H1 (cell line): ENCODE measurements at places on chromosomes 5 and 9. TPM values are rescaled to one million over a fixed set of nuclear protein-coding genes. Genes with fewer than 3 reads are reported as not detected.

The ALDH7A1 gene
- 205 and 225 TPM in 2 replicates for total RNA-seq

DNA sequence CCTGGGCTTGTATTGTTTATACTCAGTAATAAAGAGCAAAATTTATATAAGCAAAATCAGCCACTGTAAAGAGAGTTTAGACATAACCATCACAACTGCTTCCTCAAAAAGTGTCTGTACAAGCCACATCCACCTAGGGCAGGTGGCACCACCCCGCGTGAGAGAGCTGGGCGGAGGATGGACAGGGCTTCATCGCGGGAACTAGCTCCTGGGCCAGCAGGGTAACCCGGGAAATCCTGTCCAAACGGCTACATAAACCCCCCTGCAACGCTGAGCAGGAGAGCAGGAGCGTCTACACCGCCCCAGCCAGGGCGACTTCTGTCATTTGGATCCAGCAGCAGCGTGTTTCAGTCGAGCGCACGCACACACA, 1.3 kb downstream of the SLC6A3 start:
- no peak overlapping the region for H3K4me3 ChIP-seq
- DNase-seq: no peak
- H3K27me3 ChIP-seq: peaks cover 30% of the 10 kb centered on the region

The CYLC2 gene
- total RNA-seq: not detected in 2 replicates

DNA sequence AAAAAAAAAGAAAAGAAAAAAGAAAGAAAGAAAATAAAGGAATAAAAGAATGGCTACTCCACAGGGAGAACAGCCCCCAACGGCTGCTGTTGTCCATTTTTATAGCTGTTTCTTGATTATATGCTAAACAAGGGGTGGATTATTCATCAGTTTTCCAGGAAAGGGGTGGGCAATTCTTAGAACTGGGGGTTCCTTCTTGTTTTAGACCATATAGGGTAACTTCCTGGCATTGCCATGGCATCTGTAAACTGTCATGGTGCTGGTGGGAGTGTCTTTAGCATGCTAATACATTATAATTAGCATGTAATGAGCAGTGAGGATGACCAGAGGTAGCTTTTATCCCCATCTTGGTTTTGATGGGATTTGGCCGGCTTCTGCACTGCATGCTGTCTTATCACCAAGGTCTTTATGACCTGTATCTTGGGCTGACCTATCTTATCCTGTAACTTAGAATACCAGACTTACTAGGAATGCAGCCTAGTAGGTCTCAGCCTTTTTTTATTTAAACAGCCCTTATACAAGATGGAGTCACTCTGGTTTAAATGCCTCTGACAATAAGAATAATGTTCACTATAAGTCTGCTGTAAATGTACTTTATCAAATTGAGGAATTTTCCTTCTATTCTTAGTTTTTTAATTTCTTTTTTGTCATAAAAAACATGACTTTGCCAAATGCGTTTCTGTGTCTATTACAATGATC, 28.6 kb downstream of the TRIM7 start:
- DNase-seq: no peak
- no peak overlapping the region for H3K4me3 ChIP-seq
- peaks cover 16% of the 10 kb centered on the region for H3K27me3 ChIP-seq
- no peaks in the 10 kb centered on the region for H3K36me3 ChIP-seq
- no peaks in the 10 kb centered on the region for H3K4me1 ChIP-seq

DNA sequence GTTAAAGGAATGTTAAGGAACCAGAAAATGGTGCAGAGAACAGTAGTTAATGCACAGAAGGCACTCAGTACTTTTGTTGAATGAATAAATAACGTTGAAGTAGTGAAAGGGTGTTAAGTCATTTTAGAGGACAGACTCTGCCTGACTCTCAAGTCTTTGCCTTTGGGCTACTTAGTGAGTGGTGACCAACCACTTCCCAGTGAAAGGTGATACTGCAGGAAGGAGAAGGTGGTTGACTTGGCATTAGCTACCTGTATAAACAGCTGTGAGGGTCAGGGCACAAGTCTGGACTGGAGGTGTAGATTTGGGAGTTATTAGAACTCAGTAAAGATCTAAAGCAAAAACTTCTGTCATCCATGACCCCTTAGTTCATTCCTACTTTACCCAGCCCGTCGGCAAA, 4.9 kb upstream of the SHB start:
- H3K27ac ChIP-seq: no peak overlapping the region
- H3K4me3 ChIP-seq: no peak overlapping the region
- H3K36me3 ChIP-seq: no peaks in the 10 kb centered on the region
- no peaks in the 10 kb centered on the region; the same call in 1 of the 2 replicates for H3K4me1 ChIP-seq
- no peak for DNase-seq
- no peaks in the 10 kb centered on the region for H3K27me3 ChIP-seq

GRCh38 chr9:111144741-111145140, 106.5 kb upstream of the LPAR1 start:
- H3K4me3 ChIP-seq: no peak overlapping the region
- H3K36me3 ChIP-seq: no peaks in the 10 kb centered on the region
- H3K4me1 ChIP-seq: no peaks in the 10 kb centered on the region
- no peak for DNase-seq

GRCh38 chr5:37207802-37208201, 41.4 kb downstream of the CPLANE1 start:
- no peak overlapping the region for H3K27ac ChIP-seq
- no peak overlapping the region for H3K4me3 ChIP-seq
- H3K36me3 ChIP-seq: no peaks in the 10 kb centered on the region
- no peak for DNase-seq
- no peaks in the 10 kb centered on the region for H3K4me1 ChIP-seq

DNA sequence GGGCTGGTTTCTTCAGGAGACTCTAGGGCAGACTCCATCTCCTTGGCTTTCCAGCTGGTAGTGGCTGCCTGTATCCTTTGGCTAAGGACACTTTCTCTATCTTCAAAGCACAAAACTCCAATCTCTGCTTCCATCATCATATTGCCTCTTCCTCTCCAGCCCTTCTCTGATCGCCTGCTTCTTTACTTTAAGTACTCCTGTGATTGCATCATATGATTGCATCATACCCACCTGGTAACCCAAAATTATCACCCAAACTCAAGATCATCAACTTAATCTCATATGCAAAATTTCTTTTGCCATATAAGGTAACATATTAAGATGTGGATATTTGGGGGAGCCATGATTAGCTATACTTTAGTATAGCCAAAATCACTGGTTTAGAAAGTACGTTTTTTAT, 1092.6 kb upstream of the CDH6 start:
- no peak overlapping the region for H3K27ac ChIP-seq
- H3K27me3 ChIP-seq: no peaks in the 10 kb centered on the region
- no peak for DNase-seq
- H3K4me3 ChIP-seq: no peak overlapping the region
- peaks cover 5% of the 10 kb centered on the region; the same call in 1 of the 2 replicates for H3K4me1 ChIP-seq

The KIAA1958 gene
- total RNA-seq: 39.9 and 43.8 TPM in 2 replicates

The SLC46A2 gene
- not detected in 2 replicates for total RNA-seq

- no peaks in the 10 kb centered on the region for H3K4me1 ChIP-seq
- H3K4me3 ChIP-seq: no peak overlapping the region
- no peaks in the 10 kb centered on the region for H3K27me3 ChIP-seq
- no peaks in the 10 kb centered on the region for H3K36me3 ChIP-seq
- no peak overlapping the region for H3K27ac ChIP-seq
Observed at GRCh38 chr9:112084334-112084733, 90.8 kb downstream of the SUSD1 start.

DNA sequence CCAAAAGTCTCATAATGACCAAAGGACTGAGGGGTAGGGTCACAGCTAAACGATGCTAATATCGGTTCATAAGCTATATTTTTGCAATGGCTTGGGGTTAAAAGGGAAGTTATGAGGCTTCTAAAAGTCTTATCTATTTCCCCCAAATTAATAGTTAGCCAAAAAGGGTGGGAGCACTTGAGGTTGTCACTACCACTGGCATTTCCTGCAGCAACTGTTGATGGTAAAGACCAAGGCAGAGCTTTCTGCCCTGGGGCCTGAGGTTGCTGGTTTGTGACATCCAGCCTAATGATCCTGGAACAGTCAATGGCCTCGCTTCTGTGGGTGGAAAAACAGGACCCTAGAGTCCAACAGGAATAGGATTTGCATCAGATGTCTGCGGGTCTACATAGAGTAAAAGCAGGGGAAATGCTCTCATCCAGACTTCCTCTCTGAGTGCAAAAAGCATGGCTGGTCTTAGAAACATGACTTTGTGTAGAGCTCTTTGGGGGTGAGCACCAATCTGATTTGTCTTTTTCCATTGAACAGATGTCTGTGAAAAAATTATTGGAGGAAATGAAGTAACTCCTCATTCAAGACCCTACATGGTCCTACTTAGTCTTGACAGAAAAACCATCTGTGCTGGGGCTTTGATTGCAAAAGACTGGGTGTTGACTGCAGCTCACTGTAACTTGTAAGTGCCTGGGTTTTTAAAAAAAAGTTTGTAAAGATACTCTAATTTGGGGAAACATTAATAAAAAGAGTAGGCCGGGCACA, 2.7 kb downstream of the GZMA start:
- no peaks in the 10 kb centered on the region for H3K36me3 ChIP-seq
- no peak for DNase-seq
- H3K4me3 ChIP-seq: no peak overlapping the region

DNA sequence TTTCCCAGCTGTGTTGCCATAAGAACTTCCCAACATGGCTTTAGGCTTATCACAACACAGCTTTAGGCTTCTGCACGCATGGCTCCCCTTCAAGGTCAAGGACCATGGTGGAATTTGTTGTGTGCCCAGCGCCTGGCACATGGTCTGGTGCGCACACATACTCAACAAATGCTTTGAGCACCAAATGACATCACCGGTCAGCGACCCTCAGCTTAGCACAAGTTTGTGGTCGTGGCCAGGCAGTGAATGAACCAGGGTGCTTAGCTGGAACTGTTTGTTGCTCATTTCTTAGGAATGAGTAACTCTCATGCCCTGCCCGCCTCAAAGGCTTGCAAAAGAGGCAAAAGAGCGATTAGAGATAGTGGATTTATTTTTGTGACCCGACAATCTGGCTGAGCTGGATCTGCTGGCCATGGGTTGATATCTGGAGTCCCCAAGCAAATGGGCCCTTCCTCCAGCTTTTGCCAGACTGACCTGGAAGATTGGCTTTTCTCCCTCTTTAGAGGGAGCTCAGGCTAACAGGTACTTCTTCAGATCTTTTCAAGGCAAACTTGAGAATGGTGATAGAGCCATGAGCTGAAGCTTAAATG, 58.9 kb downstream of the DAP start:
- H3K27ac ChIP-seq: no peak overlapping the region
- peaks cover 4% of the 10 kb centered on the region for H3K4me1 ChIP-seq
- no peak for DNase-seq
- H3K4me3 ChIP-seq: no peak overlapping the region
- no peaks in the 10 kb centered on the region for H3K36me3 ChIP-seq

The PGM5 gene
- not detected in 2 replicates for total RNA-seq

DNA sequence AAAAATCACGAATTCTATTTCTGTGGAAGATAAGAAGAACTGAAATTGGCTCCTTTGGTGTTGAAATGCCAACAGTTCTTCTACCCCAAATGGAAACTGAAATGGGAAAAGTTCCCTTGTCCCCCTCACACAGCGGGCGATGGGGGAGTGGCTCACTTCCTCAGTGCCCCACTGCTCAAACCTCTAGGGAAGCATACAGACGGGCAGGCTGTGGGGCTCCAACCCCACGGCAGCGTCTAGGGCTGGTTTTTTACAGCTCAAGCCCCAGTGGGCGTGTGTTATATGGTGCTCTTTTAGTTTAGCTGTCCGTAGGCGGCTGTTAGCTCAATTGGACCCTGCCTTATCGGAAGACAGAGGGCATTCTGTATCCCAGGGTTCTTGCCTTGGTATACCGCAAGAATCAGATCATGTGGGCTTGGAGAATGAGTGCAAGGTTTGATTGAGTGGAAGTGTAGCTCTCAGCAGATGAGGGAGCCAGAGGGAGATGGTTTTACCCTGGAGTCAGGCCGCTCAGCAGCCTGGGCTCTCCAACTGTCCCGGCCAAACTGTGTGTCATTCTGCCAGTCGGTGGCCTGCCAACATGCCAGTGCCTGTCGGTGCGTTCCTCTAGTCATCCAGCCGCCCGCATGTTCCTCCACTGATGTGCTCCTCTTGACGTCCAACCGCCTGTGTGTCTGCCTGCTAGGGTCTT, 166.3 kb upstream of the ZNF608 start:
- H3K4me1 ChIP-seq: no peaks in the 10 kb centered on the region
- H3K27me3 ChIP-seq: peaks cover 3% of the 10 kb centered on the region; the same call in 1 of the 2 replicates
- DNase-seq: no peak
- no peak overlapping the region for H3K27ac ChIP-seq
- H3K4me3 ChIP-seq: no peak overlapping the region

DNA sequence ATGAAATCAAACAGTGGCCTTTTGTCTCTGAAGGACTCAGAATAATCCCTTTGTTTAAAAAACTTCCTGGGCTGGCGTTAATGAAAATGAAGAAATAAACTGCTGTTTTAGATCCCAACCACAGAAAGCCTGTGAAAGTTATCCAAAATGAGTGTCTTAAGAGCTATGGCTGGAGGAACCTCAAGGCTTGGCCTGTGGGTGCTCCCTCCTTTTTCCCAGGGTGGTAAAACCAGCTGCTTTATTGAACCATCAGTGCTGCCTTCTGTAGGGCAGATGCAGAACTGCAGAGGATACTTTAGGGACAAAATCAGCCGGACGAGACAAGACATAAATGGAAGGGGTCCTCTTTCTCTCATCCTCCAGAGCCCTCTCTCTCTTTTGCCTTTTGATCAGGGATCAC, 100.9 kb downstream of the SMARCA2 start:
- no peak for DNase-seq
- H3K4me3 ChIP-seq: no peak overlapping the region
- no peaks in the 10 kb centered on the region for H3K36me3 ChIP-seq

DNA sequence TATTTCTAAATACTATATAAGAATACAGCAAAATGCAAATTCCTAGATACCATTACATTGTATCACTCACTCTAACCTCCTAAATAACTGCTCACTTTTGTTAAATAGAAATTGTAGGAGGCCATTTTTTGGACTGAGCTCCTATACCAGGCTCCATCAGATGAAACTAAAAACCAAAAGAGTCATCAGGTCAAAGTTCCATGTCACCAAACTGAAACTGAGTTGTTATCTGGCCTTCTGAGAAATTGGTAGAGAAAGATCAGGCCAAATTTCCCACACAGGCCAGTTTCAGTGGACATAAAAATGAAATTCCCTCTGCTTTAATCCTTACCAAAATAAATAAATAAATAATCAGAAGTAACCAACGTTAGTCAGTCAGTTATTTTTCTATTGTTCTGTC, 13.8 kb upstream of the SNX2 start:
- H3K4me1 ChIP-seq: peaks cover 3% of the 10 kb centered on the region
- H3K27ac ChIP-seq: no peak overlapping the region
- H3K27me3 ChIP-seq: no peaks in the 10 kb centered on the region
- H3K36me3 ChIP-seq: no peaks in the 10 kb centered on the region
- no peak for DNase-seq

DNA sequence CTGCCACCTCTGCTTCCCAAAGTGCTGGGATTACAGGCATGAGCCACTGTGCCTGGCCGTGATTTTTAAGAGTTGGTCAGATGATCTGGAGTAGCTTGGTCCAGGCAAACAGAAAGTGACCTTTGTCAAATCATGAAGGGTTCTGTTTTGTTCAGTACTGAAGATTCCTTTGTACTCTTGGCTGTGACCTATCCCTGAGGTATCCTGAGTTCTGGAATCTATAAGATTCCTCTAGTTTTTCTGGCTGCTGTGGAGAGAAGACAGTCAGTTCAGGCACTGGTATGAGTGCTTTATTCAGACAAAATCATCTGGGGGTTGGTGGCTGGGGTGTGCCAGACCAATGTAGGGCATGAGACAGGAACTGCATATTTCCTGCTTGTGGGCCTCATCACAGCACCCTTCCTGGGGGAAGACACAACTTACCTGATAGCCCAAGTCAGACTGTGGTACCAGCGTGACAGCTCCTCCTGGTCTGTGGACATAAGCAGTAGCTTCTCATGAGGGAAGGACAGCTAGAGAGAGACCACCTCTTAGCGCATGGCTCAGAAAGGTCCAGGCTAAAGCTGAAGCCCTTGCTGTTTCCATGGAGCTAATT, 3.1 kb downstream of the ARHGEF39 start:
- no peak for DNase-seq
- H3K36me3 ChIP-seq: peaks cover 7% of the 10 kb centered on the region
- H3K4me1 ChIP-seq: peaks cover 2% of the 10 kb centered on the region
- H3K27me3 ChIP-seq: no peaks in the 10 kb centered on the region
